Epithelial cell of umbilical artery (primary cell): ENCODE measurements at places on chromosomes 7 and 10. TPM values are rescaled to one million over a fixed set of nuclear protein-coding genes. Genes with fewer than 3 reads are reported as not detected.

ASB15 gene
- not detected in 2 replicates for total RNA-seq

PLCE1 gene
- under 0.01 TPM in 2 replicates for total RNA-seq

AMPH gene
- total RNA-seq: 3.9 and 4.3 TPM in 2 replicates

FAM180A gene
- total RNA-seq: not detected in 2 replicates

SPOCK2 gene
- total RNA-seq: 0.15 and 1.3 TPM in 2 replicates

SEC24C gene
- total RNA-seq: 52.1 and 56.5 TPM in 2 replicates

LBX1 gene
- not detected in 2 replicates for total RNA-seq
